ENCODE measurements at places on chromosomes 16 and 17.

- DNase-seq, result no peak
Measured at GRCh38 chr17:41733348-41734138, 900 bp downstream of the HAP1 start.

DNA sequence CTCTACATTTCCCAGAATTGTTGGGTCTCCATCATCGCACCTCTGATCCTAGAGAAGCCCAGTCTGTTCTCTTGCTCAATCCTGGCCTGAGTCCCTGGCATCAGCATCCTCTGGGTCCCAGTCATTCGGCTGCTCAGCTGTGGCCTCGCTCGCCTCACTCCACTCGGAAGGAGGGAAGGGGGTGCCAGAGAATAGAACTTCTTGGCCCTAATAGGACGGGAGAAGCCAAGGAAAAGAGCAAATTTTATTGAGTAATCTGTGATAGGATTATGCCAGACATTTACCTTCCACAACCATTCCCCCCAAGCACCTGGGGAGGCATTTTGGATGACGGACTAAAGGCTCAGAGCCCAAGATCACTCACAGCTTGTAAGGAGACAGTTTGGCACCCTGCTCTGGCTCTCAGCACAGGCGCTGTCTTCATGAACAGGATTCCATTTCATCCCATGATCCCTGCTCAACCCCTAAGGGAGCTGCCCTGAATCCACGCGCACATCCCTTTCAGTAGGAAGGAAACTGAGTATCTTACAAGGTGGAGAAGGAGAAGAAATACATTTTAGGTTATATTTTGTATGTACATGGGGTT, 498 bp upstream of the CLEC10A start:
- no peak for DNase-seq

DNA sequence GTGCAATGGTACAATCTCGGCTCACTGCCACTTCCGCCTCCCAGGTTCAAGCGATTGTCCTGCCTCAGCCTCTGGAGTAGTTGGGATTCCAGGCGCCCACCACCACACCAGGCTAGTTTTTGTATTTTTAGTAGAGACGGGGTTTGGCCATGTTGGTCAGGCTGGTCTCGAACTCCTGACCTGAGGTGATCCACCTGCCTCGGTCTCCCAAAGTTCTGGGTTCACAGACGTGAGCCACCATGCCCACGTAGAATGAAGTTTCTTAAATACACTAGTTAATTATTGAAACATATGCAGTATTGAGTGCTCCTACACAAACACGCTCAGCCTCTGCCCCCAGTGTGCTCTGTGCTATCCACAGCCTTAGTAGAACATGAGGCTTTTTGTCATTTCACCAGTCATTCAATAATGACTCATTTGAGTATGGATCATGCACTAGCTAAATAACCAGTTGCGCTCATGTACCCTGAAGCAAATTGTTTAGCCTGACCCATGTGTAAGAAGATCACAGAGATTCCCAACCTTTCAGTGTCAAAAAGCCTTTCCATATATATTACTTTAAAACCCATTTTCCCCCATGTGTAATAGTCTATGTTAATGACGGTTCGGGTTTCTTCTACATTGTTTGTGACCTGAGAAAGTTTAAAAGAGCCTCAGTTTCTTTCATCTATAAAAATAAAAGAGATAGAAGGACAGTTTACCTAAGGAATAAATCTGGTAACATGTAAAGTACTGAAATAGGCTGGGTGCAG, 49.7 kb downstream of the TUBD1 start:
- no peak for DNase-seq

- DNase-seq, result no peak
Measured at GRCh38 chr16:96935-97381, 18.9 kb downstream of the MPG start.

GRCh38 chr17:1083451-1084187, 86.7 kb downstream of the TIMM22 start:
- DNase-seq, result no peak
